Lower lobe of right lung (tissue), 2 donors: ENCODE measurements at places on chromosomes 16 and 17.

DNA sequence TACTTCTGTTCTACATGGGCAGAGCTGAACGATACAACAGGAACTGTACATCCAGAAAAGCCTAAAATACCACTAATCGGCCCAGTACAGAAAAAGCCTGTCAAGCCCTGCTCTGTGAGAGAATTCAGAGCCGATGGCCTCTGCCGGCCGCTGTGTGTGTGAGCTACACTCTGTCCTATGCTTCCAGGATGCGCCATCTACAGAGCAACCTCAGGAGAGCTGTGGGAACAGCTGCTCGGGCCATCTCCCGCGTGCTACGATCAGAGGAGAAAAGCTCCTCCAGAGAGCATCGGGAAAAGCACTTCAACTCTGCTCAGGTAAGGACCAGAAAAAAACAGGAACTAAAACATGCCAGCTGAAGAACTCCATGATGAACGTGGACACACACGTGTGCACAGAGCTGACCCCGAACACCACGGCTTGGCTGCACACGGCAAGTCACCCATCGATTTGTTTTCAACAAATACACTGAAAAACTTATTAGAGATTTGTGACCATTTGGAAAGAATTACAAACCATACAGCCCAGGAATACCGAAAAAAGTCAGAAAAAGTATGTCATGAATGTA is 115.9 kb downstream of the ANKRD11 start:
- DNase-seq = no peak

DNA sequence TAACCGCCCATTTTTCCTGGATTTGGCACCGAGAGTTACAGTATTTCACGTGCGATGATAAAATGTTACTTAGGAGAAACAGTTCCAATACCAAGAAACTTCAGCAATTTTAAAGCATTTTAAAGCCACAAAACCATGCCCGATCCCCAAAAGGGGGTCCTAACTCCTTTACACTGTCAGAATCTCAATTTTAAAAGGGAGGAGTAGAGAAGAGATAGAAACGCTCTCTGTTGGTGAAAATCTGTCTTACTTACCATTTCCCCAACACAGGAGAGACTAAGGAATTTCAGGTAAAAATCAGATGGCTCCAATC is 526 bp upstream of the RNASEK start:
- no peak for DNase-seq

GRCh38 chr17:80573701-80574100 is 29.1 kb downstream of the RPTOR start:
- no peak for DNase-seq

- peak; percentile 43 for DNase-seq
Observed at GRCh38 chr17:58630883-58631522, 60.8 kb downstream of the TEX14 start.

DNA sequence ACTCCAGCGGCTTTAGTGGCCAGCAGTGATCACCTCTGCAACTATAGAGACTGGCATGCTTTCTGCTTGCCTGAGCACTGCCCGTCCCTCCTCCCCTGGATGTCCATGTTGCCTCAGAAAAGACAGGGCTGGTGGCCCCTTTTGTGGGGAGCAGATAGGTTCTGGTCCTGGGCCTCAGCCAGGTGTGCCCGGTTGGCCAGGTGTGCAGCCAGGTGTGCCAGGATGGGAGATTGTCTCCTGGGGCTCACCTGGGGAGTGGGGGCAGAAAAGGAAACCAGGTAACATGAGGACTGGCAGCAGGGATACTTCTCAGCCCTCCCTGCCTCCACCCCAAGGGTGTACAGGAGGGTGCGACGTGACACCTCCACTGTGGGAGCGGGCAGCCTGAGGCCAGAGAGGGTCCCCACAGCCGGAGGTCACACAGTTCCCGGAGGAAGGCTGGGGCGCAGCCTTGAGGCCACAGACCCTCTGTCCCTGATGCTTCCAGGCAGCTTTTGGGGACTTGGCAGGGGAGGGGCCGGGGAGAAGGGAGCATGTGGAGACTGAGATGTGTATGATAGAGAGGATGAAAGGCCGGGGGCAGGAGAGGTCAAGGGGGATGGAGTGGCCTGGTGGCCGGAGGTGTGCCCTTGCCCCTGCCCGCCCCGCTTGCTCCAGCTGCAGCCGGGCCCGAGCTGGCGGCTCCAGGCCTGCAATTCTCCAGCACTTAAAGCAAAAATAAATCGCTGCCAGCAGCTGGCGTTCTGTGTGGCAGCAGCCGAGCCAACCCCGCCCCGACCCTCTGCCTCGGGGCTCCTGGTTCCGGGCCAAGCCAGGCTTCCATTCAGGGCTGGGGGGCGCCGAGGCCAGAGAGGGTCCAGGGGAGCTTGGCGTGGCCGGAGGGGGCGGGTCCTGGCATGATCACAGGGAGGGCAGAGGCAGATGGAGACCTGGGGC is 6.7 kb downstream of the KCNJ12 start:
- DNase-seq = no peak

DNA sequence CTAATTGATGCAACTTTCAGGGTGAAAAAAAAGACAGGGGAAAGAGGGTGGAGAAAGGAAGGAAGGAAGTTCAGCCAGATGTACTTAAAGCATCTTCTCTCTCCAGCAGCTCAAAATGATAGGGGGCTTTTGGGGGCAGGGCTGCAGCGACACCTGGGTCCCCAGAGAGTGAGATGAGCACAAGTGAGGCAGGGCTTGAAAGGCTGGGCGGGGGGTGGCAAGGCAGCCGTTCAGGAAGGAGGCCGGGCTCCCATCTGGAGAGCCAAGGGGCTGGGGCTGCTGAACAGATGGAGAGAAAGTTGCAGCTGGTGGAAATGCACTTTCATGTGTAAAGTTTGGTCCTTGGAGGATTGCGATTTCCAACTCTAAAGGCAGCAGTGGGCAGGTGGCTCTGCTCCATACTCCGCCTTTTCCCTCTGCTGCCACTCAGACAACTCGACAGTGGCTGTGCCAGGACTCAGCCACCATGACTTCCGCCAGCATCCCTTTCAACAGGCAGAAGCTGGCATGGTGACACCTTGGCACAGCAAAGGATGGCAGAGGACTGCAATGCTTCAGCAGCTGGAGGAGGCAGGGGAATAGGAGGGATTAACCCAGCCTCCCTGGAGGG is 7.7 kb downstream of the SLC35B1 start:
- no peak for DNase-seq

DNA sequence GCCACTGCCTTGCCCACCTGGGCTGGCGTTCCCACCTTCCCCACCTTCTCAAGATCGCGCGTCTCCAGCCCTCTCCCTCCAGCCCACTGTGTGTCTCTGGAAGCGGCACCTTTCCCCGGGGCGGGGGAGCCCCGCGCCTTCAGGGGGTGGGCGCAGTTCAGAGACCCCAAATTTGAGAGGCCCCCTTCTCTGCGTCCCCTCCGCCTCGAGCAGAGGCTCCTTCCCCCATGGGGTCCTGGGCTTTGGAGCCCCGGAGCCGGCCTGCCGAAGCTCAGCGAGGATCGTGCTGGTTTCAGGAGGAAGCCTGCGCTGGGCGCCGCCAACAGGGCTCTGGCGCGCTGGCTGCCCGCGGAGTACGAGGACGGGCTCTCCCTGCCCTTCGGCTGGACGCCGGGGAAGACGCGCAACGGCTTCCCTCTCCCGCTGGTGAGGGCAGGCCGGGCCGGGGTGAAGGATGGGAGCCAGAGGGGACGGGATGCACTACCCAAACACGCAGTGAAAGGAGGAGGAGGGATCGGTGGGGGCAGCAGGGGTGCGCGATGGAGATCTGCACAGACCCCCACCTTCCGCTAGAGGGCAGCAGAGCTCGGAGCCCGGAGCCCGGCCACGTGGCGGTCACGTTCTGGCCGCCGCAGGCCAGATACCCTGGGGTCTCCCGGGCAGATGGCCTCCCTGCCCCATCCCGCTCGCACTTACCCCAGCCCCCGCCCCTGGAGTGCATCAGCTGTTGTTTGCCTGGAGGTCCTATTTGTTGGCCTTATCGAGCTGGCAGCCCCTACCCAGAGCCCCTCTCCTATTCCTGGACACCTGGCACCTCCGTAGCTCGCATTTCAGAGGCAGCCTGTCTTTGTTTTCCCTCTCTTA is 11.1 kb downstream of the LPO start:
- peak; percentile 80 for DNase-seq

DNA sequence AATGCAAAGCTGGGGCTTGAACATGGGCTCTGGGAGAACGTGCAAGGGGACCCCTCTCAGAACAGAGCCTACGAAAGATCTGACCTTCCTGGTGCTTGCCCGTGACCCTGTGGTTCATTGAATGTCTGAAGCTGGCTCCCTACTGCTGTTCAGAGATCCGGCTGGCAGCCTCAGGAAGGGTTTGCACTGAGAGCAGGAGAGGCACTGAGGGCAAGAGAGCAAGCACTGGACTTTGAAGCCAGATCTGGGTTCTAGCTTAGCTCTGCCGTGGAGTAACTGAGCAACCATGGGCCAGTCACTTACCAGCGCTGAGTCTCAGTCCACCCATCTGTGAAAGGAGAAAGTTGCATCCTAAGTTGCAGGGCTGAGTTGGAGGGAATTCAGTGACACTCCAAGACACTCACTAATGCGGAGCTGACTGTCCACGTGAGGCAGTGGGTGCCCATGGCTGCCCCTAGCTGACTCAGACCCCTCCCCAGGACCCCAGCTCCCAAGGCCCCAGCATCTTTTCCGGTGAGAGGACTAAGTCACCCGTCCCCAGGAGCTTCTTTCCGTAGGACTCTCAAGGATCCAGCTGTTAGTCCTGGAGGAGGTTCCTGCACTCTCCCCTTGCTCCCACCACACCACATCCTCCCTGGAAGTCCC is 41.3 kb downstream of the BEAN1 start:
- no peak for DNase-seq

GRCh38 chr16:21646721-21647561 is 5.5 kb downstream of the IGSF6 start:
- no peak for DNase-seq

- DNase-seq = no peak
Observed at GRCh38 chr16:3188925-3189825, 1.2 kb downstream of the OR1F1 start.

DNA sequence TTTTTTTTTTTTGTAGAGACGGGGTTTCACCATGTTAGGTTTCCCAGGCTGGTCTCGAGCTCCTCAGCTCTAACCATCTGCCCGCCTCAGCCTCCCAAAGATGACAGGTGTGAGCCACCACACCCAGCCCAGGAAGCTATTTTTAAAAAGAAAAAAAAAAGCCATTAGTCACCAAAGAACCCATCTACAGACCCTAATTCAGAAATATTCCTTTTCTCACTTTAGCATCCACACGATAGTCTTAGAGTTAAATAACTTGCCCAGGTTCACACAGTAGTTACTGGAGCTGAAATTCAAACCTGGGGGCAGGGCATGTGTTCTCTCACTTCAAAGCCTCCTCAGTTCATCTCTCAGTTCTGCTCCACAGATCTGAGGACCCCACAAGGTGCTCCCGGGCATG is 70.3 kb upstream of the NOL11 start:
- no peak for DNase-seq

- DNase-seq = no peak
Observed at GRCh38 chr16:49639739-49640431, 216.0 kb downstream of the ZNF423 start.

GRCh38 chr16:4136229-4136813 is 20.1 kb upstream of the ADCY9 start:
- peak; percentile 88 for DNase-seq

GRCh38 chr17:50923611-50924010 is 57.5 kb upstream of the TOB1 start:
- DNase-seq = no peak

GRCh38 chr17:2347805-2348685 is 10.7 kb downstream of the SGSM2 start:
- DNase-seq = peak; percentile 53

DNA sequence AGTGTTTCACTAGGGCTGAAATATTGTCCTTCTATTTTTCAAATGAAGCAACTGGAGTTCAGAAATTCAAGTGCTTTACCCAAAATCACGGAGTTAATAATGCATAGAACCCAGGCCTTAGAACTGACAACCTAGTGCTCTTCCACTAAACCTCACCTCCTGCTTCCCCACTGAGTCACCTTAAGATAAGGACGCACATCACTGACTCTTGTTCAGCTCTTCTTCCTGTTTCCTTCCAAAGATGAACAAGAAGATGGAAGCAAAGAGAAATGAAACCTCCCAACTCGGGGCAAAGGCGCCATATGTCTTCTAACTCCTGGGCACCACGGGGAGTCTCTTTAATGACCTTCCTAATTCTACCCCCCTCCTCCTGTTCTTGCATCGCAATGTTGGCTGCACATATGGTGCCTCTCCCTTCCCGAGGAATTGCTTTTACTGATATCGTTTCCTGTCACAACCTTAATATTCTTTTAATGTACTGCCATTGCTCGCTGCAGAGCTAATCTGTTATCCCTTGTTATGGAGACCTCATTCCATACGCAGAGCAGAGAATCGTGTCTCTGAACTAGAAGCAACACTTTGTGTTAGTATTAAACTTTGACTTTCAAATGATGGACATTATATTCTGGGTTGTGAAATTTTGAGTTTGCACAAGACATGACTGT is 591.4 kb downstream of the TMEM114 start:
- DNase-seq = no peak

- DNase-seq = no peak
Observed at GRCh38 chr16:58442547-58442946, 50.3 kb downstream of the GINS3 start.

DNA sequence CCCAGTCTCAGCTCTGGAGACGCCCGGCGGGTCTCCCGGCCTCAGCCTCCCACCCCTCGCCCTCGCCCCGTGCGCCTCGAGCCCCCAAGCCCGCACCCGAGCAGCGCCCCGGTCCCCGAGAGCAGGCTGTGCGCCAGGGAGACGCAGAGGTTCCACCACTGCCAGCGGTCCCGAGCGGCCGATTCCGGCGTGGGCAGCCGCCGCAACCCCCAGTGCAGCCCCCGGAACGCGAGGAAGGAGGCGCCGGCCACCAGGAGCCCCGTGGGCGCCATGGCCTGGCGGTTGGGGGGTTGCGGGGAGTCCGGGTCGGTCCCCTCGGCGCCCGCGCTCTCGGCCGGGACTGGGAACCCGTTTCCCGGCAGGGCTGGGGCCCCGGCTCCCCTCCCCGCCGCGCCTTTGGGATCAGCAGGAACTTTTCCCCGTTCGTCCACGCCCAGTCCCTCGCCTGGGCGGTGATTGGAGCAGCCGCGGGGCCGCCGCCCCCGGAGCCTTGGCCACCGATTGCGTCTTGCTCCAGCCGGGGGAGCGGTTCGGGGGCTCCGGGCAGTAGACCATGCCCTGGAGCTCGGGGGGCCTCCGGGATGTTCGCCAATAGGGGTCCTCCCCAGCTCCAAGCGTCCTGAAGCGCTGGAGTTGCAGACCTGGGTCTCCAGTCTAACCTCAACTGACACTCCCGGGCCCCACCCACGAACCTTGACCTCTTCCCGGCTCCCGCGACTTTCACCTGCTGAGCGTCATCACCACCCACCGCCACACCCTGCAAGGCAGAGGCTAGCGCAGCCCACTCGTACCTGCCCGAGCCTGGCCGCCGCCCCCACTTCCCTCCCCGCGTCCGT is at the start of gene TLCD2:
TSS of gene TLCD2 (minus strand) at position 407 of the 836 bp plus-strand sequence. CDS start at position 272, 135 bp downstream.
- DNase-seq = peak; percentile 84
